ENCODE measurements at places on chromosomes 5 and 9. TPM values are rescaled to one million over a fixed set of nuclear protein-coding genes. Genes with fewer than 3 reads are reported as not detected.

Gene ZNF484
- 14.0 TPM for total RNA-seq

Gene UNC13B
- total RNA-seq, result 0.78 TPM

Gene CDX1
- not detected for total RNA-seq

Gene SLC25A2
- total RNA-seq, result 3.9 TPM

Gene PELO
- total RNA-seq, result 23.0 TPM

Gene SREK1IP1
- 21.7 TPM for total RNA-seq

Gene C5orf58
- total RNA-seq, result not detected

Gene OR1Q1
- not detected for total RNA-seq

Gene AHRR
- 6.1 TPM for total RNA-seq

Gene SPATA31A3
- not detected for total RNA-seq

Gene TAS2R1
- total RNA-seq, result not detected

Gene SLC25A46
- 42.2 TPM for total RNA-seq

Gene KCNIP1
- total RNA-seq, result not detected

Gene FOXI1
- not detected for total RNA-seq

Gene SEMA6A
- total RNA-seq, result 0.20 TPM

Gene HOMER1
- total RNA-seq, result 4.2 TPM

Gene FOXD4
- 0.55 TPM for total RNA-seq

Gene GPX3
- total RNA-seq, result 0.76 TPM

Gene ZDHHC11
- total RNA-seq, result 0.78 TPM

Gene TMEM252
- total RNA-seq, result not detected

Gene NEUROG1
- total RNA-seq, result not detected

Gene SLC4A9
- total RNA-seq, result not detected

Gene PAEP
- total RNA-seq, result not detected
